ENCODE measurements at places on chromosomes 7 and 10. TPM values are rescaled to one million over a fixed set of nuclear protein-coding genes. Genes with fewer than 3 reads are reported as not detected.
A peak's percentile ranks its signal among the peaks of the same experiment; 100 is the strongest.

The BLNK gene
- not detected for total RNA-seq

GRCh38 chr10:101280511-101280910 lies 51.2 kb upstream of the LBX1 start:
- no peaks in the 10 kb centered on the region for H3K36me3 ChIP-seq
- no peaks in the 10 kb centered on the region for H3K4me1 ChIP-seq
- no peak overlapping the region for H3K27ac ChIP-seq
- no peak overlapping the region for H3K4me3 ChIP-seq
- H3K27me3 ChIP-seq = peaks cover 8% of the 10 kb centered on the region

- no peaks in the 10 kb centered on the region for H3K27me3 ChIP-seq
- no peaks in the 10 kb centered on the region for H3K4me1 ChIP-seq
- no peaks in the 10 kb centered on the region for H3K36me3 ChIP-seq
- DNase-seq = no peak
- no peak overlapping the region for H3K4me3 ChIP-seq
- H3K27ac ChIP-seq = no peak overlapping the region
Observed at GRCh38 chr7:1401011-1401410, 58.3 kb downstream of the MICALL2 start.

The MYL10 gene
- not detected for total RNA-seq

The ACSL5 gene
- total RNA-seq = 9.3 TPM

DNA sequence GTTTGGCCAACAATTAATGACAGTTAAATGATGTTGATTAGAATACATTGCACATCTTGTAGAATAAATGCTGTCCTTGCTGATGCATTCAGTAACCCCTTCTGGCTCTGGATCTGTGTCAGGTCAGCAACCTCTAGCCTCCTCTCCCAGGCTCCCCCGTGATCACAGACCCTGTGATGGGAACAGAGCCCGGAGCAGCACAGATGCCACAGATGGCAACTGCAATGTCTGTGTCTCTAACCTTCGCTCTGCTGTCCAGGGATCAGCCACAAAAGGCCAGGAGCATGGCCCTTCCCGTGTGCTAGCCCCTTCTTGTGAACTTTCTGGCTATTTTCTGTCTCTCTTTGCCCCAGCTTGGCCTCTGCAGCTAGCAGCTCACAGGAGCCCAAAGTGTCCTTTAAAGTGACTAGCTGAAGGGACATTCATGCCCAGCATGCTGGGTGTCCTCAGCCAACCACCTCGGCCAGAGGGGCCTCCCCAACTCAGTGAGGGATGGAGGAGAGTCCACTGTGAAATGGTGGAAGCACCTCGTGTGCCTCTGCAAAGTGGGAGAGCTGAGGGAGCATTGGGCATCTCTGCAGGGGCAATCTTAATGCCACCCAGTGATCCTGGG lies 167.0 kb upstream of the TCERG1L start:
- H3K27ac ChIP-seq = no peak overlapping the region
- no peak for DNase-seq
- no peak overlapping the region for H3K4me3 ChIP-seq
- no peaks in the 10 kb centered on the region for H3K4me1 ChIP-seq

The OR6B1 gene
- not detected for total RNA-seq

DNA sequence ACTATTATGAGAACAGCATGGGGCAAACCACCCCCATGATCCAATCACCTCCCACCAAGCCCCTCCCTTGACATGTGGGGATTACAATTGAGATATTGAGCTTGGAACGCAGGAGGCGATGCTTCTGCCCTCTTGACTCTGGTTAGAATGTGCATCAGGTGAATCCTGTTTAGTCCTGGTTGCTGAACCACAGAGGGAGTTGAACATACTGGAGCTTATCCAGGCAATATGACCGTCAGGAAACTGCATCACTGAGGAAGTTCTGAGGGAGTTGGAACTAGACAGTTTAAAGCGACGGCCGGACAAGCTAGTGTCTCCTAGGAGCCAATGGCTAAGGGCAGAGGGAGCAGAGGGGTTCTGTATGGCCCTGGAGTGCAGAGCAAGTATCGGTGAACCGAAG lies 31.8 kb upstream of the GARS1 start:
- H3K27ac ChIP-seq = no peak overlapping the region
- H3K27me3 ChIP-seq = no peaks in the 10 kb centered on the region
- DNase-seq = no peak
- peaks cover 29% of the 10 kb centered on the region for H3K36me3 ChIP-seq
- H3K4me3 ChIP-seq = no peak overlapping the region

GRCh38 chr7:101236292-101236835 lies 1.2 kb downstream of the CLDN15 start:
- peaks cover 41% of the 10 kb centered on the region for H3K36me3 ChIP-seq
- no peak overlapping the region for H3K4me3 ChIP-seq
- no peak for DNase-seq
- H3K27ac ChIP-seq = no peak overlapping the region

GRCh38 chr10:88187472-88187871 lies 324.0 kb downstream of the PTEN start:
- no peak overlapping the region for H3K4me3 ChIP-seq
- no peaks in the 10 kb centered on the region for H3K27me3 ChIP-seq
- H3K4me1 ChIP-seq = no peaks in the 10 kb centered on the region
- H3K36me3 ChIP-seq = no peaks in the 10 kb centered on the region
- H3K27ac ChIP-seq = no peak overlapping the region

DNA sequence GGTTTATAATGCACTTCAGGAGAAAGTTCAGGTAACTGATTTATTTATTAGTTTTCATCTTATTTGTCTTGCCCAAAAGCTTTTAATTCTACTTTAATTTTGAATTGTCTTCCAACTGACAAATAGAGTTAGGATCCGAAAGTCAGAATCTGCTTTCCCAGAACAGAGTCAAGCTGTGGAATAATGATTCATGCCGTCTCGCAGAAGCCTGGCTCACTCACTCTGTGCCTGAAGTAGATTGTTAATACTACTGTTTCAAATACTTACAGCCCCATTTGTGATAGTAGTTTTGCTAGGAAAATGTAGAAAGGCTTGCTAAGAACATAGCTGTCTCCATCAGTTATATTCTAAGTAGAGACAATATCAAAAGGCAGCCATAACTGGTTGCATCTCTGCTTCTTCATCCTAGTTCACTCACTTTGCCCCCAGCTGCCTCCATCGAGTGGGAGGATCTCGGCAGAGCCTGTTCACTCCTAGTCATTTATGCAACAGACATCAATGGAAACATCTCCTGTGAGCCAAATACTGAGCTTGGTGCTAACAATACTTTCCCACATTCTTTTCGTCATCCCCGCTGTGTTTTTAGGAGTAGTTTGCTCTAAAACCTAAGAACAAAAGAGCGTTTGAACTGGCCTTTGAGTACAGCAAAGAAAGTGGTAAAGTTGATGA lies 28.0 kb downstream of the ABRAXAS2 start:
- H3K4me1 ChIP-seq = no peaks in the 10 kb centered on the region
- no peak overlapping the region for H3K27ac ChIP-seq
- peaks cover 70% of the 10 kb centered on the region for H3K36me3 ChIP-seq
- no peak overlapping the region for H3K4me3 ChIP-seq
- no peak for DNase-seq

DNA sequence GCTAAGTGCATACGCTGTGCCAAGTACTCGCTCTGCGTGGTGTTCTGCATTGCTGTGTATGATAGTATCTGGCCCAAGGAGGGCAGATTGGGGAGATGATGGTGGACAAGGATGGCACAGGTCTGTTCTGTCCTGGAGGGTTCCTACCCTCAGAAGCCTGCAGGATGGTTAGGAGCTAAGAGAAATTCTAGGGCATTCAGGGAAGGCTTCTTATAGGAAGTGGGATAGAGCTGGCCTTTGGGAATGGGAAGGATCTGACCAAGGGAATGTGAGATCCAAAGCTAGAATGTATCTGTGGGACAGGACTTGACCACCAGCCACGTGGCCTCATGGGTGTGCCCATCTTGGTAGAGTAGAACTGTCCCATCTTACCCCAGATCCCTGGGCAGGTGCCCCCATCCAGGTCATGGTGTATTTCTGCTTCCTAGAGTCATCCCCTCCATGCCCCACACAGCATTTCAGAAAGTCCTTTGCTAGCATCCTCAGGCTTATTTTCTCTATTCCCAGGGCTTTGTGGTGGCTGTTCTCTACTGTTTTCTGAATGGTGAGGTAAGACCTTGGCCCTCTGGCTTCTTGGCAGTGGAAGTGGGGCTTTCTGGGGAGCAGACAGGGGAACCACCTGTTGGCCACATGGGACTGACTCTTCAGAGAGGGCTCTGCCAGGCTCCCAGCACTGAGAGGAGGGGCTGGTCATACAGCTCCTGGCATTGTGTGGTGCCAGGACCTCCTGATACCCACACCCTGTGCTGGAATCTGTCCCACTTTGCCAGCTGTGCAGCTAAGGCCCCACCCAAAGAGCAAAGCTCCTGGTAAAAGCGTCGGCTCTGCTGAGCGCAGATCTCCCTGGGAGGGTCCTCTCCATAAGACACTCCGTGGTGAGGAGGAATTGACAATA lies 52.5 kb downstream of the ADCYAP1R1 start:
- peak; percentile 8 for DNase-seq
- H3K27ac ChIP-seq = no peak overlapping the region
- H3K27me3 ChIP-seq = no peaks in the 10 kb centered on the region

- no peaks in the 10 kb centered on the region for H3K36me3 ChIP-seq
- DNase-seq = no peak
- H3K27ac ChIP-seq = no peak overlapping the region
- no peaks in the 10 kb centered on the region for H3K4me1 ChIP-seq
- no peaks in the 10 kb centered on the region for H3K27me3 ChIP-seq
Observed at GRCh38 chr7:156781972-156782371, 111.0 kb downstream of the LMBR1 start.

The POM121C gene
- 12.1 TPM for total RNA-seq

The IRF5 gene
- not detected for total RNA-seq

The SPAG6 gene
- total RNA-seq = not detected

- no peaks in the 10 kb centered on the region for H3K36me3 ChIP-seq
- H3K4me3 ChIP-seq = no peak overlapping the region
- H3K4me1 ChIP-seq = no peaks in the 10 kb centered on the region
- H3K27me3 ChIP-seq = no peaks in the 10 kb centered on the region
Observed at GRCh38 chr10:53839440-53840039, 961.5 kb downstream of the PCDH15 start.

DNA sequence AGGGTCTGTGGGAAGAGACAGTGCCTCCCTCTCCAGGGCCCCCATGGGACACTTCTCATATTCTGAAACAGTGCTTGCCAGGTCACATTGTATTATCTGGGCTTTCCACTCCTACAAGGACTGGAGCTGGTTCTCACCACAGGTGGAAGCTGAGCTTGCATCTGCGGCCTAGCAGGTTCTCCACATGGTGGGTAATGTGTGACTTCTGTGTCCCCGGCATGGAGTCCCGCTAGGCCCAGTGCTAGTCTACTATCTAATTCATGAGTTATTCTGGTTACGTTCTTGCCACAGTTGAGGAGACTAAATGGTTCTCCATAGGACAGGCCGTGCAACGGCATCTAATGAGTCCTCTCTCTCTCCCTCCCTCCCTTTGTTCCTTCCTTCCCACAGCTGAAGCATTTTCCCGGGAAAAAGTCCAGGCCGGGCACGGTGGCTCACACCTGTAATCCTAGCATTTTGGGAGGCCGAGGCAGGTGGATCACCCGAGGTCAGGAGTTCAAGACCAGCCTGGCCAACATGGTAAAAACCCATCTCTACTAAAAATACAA lies 27.7 kb downstream of the PRLHR start:
- no peak overlapping the region for H3K27ac ChIP-seq
- no peak overlapping the region for H3K4me3 ChIP-seq
- no peaks in the 10 kb centered on the region for H3K36me3 ChIP-seq
- peaks cover 3% of the 10 kb centered on the region for H3K4me1 ChIP-seq
- DNase-seq = no peak

- no peaks in the 10 kb centered on the region for H3K27me3 ChIP-seq
- no peak overlapping the region for H3K27ac ChIP-seq
- H3K36me3 ChIP-seq = no peaks in the 10 kb centered on the region
- H3K4me3 ChIP-seq = no peak overlapping the region
- no peaks in the 10 kb centered on the region for H3K4me1 ChIP-seq
Observed at GRCh38 chr7:14424675-14425074, 435.2 kb upstream of the ETV1 start.

- DNase-seq = no peak
Observed at GRCh38 chr10:124975977-124976514, 34.1 kb downstream of the ZRANB1 start.

GRCh38 chr7:119711104-119711503 lies 561.9 kb upstream of the KCND2 start:
- no peaks in the 10 kb centered on the region for H3K36me3 ChIP-seq
- no peak overlapping the region for H3K4me3 ChIP-seq
- no peak overlapping the region for H3K27ac ChIP-seq
- no peak for DNase-seq
- H3K27me3 ChIP-seq = no peaks in the 10 kb centered on the region

The TMEM243 gene
- 27.5 TPM for total RNA-seq

The ZFYVE27 gene
- 62.2 TPM for total RNA-seq

Measured in ascending aorta (tissue), 2 donors.